ENCODE measurements at places on chromosomes 11 and 22.

- no peak for DNase-seq
Observed at GRCh38 chr11:12052676-12053605, 44.5 kb upstream of the DKK3 start.

GRCh38 chr22:20091690-20092476 is 11.8 kb downstream of the DGCR8 start:
- no peak for DNase-seq

GRCh38 chr22:49047447-49047846 is 780.2 kb downstream of the BRD1 start:
- DNase-seq = no peak

GRCh38 chr11:112023104-112023503 is 2.1 kb upstream of the DLAT start:
- DNase-seq = no peak

- no peak for DNase-seq
Observed at GRCh38 chr11:70068950-70069349, 9.2 kb upstream of the ANO1 start.

- DNase-seq = no peak
Observed at GRCh38 chr22:49528420-49528720, 299.3 kb downstream of the BRD1 start.

DNA sequence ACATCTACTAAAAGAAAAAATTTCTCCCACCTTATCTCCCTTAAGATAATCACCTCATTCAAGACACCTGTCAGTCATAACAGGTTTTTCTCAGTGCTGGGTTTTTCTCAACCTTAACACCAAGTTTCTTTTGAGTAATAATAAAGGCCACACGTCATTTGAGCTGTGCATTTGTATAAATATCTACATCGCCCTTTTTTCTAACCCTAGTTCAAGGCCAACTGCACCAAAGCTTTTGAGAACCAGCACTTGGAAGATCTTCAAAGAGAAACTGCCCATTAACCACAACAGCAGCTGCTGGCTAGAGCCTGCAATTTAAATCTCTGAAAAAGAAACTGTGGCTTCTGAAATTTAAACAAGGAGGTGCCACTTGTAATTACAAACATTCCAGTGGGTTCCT is 6.9 kb downstream of the CADM1 start:
- DNase-seq = no peak

DNA sequence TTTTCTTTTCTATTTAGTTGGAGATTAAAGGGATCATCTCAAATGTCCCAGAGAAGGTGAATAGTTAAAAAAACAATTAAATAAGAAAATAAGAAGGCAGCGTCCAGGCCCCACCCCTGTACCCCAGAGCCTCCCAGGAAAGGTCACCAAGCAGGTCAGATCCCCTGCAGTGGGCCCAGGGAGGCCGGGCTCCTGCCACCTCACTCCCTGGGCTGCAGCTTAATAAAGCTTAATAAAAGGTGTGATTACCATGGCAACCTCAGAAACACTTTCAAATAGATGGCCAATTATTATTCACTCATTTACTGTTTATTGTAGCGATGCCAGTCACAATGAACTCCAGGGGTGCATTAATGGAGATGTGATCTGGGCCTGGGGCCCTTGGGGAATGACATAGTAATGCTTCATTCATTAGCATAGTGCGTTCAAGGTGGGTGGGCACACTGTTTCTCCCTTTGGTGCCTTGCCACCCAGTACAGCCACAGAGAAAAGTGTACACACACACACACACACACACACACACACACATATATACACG is 386.2 kb downstream of the CADM1 start:
- DNase-seq = no peak

DNA sequence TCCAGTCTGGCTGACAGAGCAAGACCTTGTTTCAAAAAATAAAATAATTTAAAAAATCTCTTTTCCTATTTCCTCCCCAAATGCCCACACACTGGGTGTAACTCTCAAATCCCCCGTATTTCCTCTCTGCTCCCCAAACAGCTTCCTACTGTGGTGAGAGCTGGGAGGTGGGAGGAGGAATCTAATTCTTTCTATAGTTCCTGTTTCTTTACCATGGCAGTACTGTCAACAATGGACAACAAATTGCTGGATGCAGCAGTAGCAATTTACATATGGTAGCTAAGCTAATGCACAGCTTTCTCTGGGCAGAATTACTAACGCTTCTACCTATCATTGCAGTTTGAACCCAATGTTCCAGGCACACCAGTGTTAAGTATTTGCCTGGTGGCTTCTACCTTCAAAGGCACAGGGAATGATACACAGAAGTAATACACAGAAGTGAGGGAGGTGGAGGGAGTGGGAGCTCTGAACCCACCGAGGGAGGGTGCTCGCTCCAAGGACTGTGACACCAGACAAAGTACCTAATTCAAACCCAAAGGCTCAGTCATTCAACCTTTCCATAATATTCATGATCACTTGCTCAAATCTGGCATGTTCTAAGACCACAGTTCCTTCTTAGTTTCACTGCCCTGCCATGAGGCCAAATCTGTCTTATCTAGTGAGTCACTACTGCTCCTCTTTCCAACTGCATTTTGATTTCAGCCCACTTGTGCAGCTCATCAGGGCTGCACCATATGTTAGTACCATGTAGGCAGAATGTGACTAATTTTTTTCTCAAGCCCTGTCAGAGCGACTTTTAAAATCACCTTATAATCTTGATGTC is 37.9 kb downstream of the CELF1 start:
- DNase-seq = no peak

GRCh38 chr22:46036558-46037408 is 59.8 kb upstream of the WNT7B start:
- no peak for DNase-seq

DNA sequence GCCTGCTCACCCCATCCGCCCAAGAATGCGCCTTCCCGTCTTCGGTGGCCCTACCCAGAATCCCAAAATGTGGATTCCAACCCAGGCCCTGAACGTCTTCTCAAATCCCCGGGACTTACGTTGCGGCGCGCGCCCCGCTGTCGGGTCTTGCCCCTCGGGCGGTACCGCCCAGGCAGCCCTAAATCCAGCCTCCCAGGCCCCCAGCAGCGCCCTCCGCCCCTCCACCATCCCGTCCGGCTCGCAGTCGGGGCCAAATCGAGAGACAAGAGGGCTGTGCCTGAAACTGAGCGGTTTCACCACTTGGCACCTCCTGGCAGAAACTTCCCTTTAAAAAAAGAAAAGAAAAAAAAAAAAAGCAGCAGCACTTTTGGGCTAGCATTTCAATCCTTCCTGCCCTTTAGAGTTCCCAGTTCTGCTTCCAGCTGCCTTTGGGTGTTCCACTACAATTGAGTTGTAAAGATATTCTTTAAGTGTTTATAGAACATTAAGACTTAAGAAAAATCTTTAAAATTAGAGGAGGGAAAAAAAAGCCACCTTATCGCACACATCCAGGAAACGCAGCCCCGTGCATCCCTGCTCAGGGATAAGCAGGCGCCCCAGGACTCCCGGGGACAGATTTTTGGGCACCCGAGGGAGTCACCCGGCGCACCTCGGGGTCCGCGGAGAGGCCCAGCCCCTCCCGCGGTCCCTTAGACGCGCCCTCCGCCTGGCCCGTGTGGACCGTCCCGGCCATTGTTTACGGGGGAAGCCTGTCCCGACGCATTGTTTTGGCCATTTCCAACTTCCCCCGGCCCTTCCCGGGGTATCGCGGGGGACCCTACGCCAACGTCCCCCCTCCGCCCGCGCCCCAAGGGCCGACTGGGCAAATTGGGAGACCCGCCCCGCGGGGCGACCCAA is 57.6 kb downstream of the KCNJ4 start:
- no peak for DNase-seq

- DNase-seq = no peak
Observed at GRCh38 chr11:131868629-131869507, 498.5 kb downstream of the NTM start.

GRCh38 chr11:116261606-116262005 is 511.2 kb downstream of the BUD13 start:
- DNase-seq = no peak

DNA sequence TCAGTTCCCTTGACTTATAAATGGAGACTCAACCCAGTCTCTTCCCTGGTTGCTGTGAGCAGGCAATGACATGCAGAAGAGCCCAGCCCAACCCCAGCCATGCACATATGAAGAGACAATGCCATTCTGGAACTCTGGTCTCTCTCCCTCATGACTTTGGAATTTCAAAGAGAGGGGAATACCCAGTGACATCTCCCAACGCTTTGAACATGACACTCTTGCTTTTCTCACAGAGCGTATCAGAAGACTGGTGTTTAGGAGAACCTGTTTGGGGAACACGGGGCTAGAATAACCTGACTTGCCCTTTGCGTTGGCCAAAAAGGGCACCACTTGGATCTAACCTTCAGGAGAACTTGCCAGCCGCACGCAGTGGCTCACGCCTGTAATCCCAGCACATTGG is 12.9 kb downstream of the RANGAP1 start:
- DNase-seq = no peak

- no peak for DNase-seq
Observed at GRCh38 chr22:48302657-48303368, 1524.9 kb downstream of the BRD1 start.

GRCh38 chr11:35934981-35935380 is 8.9 kb upstream of the LDLRAD3 start:
- no peak for DNase-seq

DNA sequence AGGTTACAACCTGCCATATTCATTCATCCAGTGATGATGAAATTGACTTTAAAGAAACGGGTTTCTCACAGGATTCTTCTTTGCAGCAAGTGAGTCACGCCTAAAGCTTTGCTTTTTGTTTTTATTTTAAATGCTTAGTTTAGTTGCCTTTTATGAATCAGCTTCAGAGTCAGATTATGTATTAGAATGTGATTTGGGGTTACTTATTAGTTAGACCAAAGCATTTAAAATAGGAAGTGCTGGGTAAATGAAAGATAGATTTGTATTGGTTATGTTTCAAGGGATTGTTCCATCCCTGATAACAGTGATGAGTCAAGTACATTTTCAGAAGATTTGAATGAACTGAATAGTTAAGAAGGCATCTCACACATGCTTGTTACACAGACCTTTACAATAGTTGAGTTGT is 101.3 kb upstream of the GAL start:
- DNase-seq = no peak

DNA sequence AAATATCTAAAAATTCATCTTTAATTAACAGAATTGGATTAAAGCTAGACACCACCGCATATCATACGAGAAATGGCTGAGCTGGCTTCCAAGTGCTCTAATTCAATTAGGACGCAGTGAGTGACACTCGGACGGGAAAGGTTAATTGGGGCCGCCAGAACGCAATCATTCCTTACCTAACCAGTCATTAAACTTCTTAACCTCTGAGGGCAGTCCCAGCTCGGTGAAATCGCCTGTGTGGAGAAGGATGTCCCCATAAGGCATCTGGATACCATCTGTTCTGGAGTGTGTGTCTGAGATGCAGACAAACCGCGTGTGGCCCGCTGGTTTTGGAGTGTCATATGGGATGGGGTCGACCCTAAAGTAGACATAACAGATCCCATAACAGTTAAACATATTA is 50.3 kb downstream of the MPPED2 start:
- DNase-seq = no peak

DNA sequence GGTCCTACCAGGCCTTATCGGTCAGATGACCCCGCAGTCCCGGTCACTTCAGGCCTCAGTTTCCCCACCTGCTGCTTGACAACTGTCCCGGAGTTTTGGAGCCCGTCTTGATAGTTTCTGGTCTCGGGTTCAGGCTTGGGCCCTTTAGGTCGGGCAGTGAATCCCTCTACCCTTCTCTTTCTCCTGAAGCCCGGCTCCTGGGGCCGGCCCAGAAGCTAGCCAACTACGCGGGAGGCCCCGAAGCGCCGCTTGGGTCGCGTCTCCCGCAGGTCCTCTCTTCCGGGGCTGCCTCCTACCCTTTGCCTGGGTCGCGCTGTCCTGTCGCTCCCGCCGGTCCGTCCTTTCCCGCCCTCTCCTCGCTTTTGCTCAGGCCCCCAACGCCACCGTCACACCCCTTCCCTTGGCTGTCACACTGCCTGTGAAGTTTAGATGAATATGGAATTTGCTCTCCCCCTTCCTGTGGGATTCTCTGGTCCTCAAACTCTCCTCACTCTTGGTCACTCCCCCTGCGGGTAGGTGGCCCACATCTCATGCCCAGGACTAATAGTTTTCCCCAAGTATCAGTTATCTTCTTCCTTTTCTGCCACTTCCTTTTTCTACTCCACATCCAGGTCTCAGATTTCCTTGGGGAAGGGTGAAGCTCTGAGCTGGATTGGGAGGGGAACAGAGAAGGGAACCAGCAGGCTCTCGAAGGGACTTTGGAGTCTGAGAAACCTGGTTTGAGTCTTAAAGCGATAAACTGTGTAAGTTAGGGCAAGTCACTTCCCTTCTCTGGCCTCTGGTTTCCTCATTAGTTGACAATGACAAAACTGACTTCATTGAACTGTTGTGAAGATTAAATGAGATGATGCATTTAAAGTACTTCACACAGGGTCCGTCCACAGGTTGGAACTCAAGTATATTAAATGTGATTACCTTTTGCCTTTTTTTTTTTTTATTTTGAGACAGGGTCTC is 790 bp downstream of the RAB1B start:
- no peak for DNase-seq

GRCh38 chr11:27447288-27448183 is 25.1 kb downstream of the LGR4 start:
- DNase-seq = no peak

GRCh38 chr11:116730241-116730561 is 42.6 kb downstream of the BUD13 start:
- DNase-seq = no peak

DNA sequence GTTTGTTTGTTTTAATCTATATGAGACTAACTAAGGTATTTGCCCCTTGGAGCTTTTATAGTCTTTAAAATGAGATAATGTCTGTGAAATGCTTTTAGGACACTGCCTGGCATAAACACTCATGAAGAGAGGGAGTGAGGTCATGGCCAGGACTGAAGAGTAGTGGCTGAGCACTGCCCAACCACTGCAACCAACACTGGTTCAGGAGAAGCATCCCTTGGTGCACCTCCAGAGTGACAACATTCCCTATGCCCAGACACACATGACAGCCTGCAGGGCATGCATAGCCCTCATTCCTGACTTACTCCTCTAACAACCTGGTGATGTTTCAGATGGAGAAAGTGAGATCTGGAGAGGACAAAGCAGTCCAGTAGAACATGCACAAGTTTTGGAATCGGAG is 36.1 kb downstream of the ME3 start:
- DNase-seq = no peak

GRCh38 chr11:17763703-17764102 is 29.1 kb downstream of the KCNC1 start:
- DNase-seq = no peak

- no peak for DNase-seq
Observed at GRCh38 chr11:133305208-133305956, 226.9 kb downstream of the OPCML start.

DNA sequence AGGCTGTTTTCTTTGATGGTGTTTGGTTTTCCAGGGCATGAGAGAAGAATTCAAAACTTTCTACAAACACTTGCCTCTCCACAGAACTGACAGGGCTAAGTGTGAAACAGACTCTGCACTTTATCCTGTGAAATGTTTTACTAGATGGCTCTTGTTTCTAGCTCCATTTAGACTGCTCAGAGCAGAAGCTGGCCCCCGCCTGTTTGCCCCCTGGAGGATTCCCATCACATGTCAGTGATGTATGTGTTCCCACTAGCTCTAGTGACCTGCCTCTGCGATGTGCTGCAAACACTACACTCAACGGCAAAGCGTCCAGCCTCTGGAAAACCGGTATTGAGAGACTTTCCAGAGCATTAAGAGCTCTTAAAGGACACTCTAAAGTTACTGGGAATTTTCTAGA is 41.4 kb upstream of the PCF11 start:
- no peak for DNase-seq

- no peak for DNase-seq
Observed at GRCh38 chr11:117824571-117825537, at the start of gene FXYD2. FXYD2 (minus strand) TSS chr11:117824744; CDS start chr11:117824678, 66 bp downstream.

GRCh38 chr11:132523929-132524328 is 1008.4 kb downstream of the OPCML start:
- no peak for DNase-seq

GRCh38 chr11:2452321-2453012 is 7.7 kb downstream of the KCNQ1 start:
- no peak for DNase-seq

Data from GM19239 (cell line).